Purkinje cell (primary cell): ENCODE measurements at places on chromosomes 6 and 20. TPM values are rescaled to one million over a fixed set of nuclear protein-coding genes. Genes with fewer than 3 reads are reported as not detected.

CST2 gene
- polyA plus RNA-seq: not detected in 2 replicates

SCGN gene
- not detected in 2 replicates for polyA plus RNA-seq

CABLES2 gene
- 1.1 and 1.8 TPM in 2 replicates for polyA plus RNA-seq

EMILIN3 gene
- 0.53 TPM in 1 of 2 replicates, not detected in the other for polyA plus RNA-seq

MCM3 gene
- polyA plus RNA-seq: 11.9 and 15.0 TPM in 2 replicates

VSTM2L gene
- polyA plus RNA-seq: 19.3 and 23.6 TPM in 2 replicates

OR2J3 gene
- polyA plus RNA-seq: not detected in 2 replicates

VWA7 gene
- polyA plus RNA-seq: 3.1 TPM in 1 of 2 replicates, not detected in the other

GRM4 gene
- 2.1 and 5.2 TPM in 2 replicates for polyA plus RNA-seq

RIMS1 gene
- polyA plus RNA-seq: 10.0 and 10.4 TPM in 2 replicates

ULBP3 gene
- not detected in 2 replicates for polyA plus RNA-seq

CST4 gene
- not detected in 2 replicates for polyA plus RNA-seq

SYNE1 gene
- polyA plus RNA-seq: 118 and 131 TPM in 2 replicates

ENPP1 gene
- 3.1 and 7.2 TPM in 2 replicates for polyA plus RNA-seq

CCN6 gene
- 0.74 and 1.5 TPM in 2 replicates for polyA plus RNA-seq

CYP39A1 gene
- 20.5 and 22.6 TPM in 2 replicates for polyA plus RNA-seq

NANP gene
- polyA plus RNA-seq: 0.69 and 0.93 TPM in 2 replicates

MDN1 gene
- 18.9 and 24.3 TPM in 2 replicates for polyA plus RNA-seq

TRIM31 gene
- not detected in 2 replicates for polyA plus RNA-seq

APOBEC2 gene
- 4.9 and 6.3 TPM in 2 replicates for polyA plus RNA-seq

SLC22A7 gene
- 0.63 TPM in 1 of 2 replicates, not detected in the other for polyA plus RNA-seq

DEFB126 gene
- not detected in 2 replicates for polyA plus RNA-seq

KIFC1 gene
- not detected in 2 replicates for polyA plus RNA-seq

RBBP9 gene
- 2.0 and 3.3 TPM in 2 replicates for polyA plus RNA-seq

GDAP1L1 gene
- 13.4 and 20.8 TPM in 2 replicates for polyA plus RNA-seq

NKAIN2 gene
- polyA plus RNA-seq: 7.7 and 13.2 TPM in 2 replicates

FOXQ1 gene
- polyA plus RNA-seq: 1.8 and 2.5 TPM in 2 replicates

RPS6KA2 gene
- polyA plus RNA-seq: 1.3 and 3.8 TPM in 2 replicates

SMIM26 gene
- polyA plus RNA-seq: 532 and 592 TPM in 2 replicates

GCNT2 gene
- 4.0 and 6.8 TPM in 2 replicates for polyA plus RNA-seq

RFX6 gene
- polyA plus RNA-seq: not detected in 2 replicates

C6orf118 gene
- polyA plus RNA-seq: 1.7 and 3.3 TPM in 2 replicates

SLC4A11 gene
- polyA plus RNA-seq: 0.34 and 1.2 TPM in 2 replicates

ATP6V1G2 gene
- 154 and 211 TPM in 2 replicates for polyA plus RNA-seq

RAD21L1 gene
- polyA plus RNA-seq: not detected in 2 replicates

LINC00237 gene
- polyA plus RNA-seq: not detected in 2 replicates

CCN5 gene
- not detected in 2 replicates for polyA plus RNA-seq

SEL1L2 gene
- polyA plus RNA-seq: 2.1 and 5.0 TPM in 2 replicates

JAG1 gene
- polyA plus RNA-seq: 1.1 and 2.2 TPM in 2 replicates

EYA2 gene
- 2.0 TPM in 1 of 2 replicates, not detected in the other for polyA plus RNA-seq

GJA1 gene
- 40.2 and 41.6 TPM in 2 replicates for polyA plus RNA-seq

PROKR2 gene
- not detected in 2 replicates for polyA plus RNA-seq

RUNX2 gene
- polyA plus RNA-seq: 1.8 and 2.2 TPM in 2 replicates

LY6G5B gene
- polyA plus RNA-seq: 0.24 and 1.8 TPM in 2 replicates

KCNB1 gene
- polyA plus RNA-seq: 10.3 and 12.3 TPM in 2 replicates

TINAG gene
- polyA plus RNA-seq: not detected in 2 replicates

AHCY gene
- 27.8 and 28.9 TPM in 2 replicates for polyA plus RNA-seq

GPX5 gene
- not detected in 2 replicates for polyA plus RNA-seq

DNAH8 gene
- polyA plus RNA-seq: not detected in 2 replicates

NR2E1 gene
- polyA plus RNA-seq: not detected in 2 replicates

MAP7 gene
- polyA plus RNA-seq: 5.3 and 6.3 TPM in 2 replicates

HLA-G gene
- polyA plus RNA-seq: not detected in 2 replicates

BEND6 gene
- polyA plus RNA-seq: 28.0 and 29.8 TPM in 2 replicates

TP53INP2 gene
- polyA plus RNA-seq: 3.0 and 4.1 TPM in 2 replicates

PLEKHG1 gene
- 0.15 and 0.41 TPM in 2 replicates for polyA plus RNA-seq

MTFR2 gene
- 6.2 and 7.8 TPM in 2 replicates for polyA plus RNA-seq

NHLRC1 gene
- 2.6 and 2.7 TPM in 2 replicates for polyA plus RNA-seq
